NCI-H1436 (cell line): ENCODE measurements at places on chromosomes 12 and 14.

- no peak for DNase-seq
Measured at GRCh38 chr14:23115918-23116317, 3.1 kb downstream of the CEBPE start.

- no peak for DNase-seq
Measured at GRCh38 chr14:92797935-92798653, 4.0 kb downstream of the GOLGA5 start.

DNA sequence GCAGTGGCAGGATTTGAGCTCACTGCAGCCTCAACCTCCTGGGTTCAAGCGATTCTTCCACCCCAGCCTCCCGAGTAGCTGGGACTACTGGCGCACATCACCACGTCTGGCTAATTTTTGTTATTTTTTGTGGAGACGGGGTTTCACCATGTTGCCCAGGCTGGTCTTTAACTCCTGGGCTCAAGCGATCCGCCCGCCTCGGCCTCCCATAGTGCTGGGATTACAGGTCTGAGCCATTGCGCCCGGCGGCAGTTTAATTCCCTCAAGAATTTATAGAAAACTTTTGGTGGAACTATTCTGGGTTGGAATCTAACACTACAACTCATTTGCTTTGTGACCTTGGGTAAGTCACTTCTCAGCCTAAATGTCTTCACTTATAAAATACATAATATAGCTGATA lies 1.8 kb upstream of the SP1 start:
- DNase-seq = no peak

DNA sequence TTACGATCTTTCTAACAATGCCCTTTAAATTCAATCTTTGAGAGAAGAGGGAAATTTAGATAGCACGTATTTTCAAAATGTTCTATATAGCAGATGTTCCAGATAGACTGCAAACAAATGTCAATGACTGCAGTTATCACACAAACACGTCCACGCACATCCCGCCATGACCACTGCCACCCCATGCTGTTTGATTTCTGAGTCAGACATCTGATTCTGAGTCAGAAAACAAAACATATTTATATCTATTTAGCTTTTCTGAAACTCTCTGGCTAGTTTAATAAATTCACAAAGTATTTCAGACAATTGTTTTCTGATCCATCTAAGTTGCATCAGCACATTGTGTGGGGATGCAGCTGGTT lies 105.9 kb upstream of the BCAT1 start:
- no peak for DNase-seq

DNA sequence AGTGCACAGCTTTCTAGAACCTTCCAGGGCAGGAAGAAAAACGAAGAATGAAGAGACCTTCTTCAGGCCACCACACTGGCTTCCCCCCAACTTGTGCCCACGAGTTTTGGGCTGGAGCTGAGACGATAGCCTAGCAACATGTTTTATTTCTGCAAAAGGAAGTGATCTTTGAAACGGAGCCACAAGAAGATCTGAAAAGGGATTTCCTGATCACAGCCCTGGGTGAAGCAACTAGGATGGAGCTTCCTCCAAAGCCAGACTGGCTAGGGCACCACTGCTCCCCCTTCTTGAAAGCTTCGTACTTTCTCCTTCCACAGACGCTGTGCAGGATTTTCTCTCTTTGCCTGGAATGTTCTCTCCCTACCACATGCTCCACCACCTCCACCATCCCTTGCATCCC lies 418.3 kb downstream of the MED13L start:
- DNase-seq = no peak

DNA sequence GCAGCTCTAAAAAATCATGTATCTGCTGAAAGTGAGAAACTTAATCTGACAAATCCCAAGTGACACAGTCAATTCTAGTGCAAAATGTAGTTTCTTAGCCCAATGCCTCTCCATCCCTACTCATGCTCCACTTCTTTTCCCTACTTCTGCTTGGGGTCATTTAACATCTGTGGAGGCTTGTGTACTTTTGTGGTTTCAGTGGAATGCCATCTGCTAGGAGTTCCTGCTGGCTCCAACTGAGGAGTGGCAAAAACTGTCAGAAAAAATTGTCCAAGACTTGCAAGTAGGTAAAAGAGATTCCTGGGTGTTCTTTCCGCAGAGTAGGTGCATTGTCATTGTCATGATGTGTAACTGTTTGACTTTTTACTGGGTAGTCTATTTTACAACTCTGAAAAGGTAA lies 12.5 kb upstream of the AVPR1A start:
- DNase-seq = no peak
